ENCODE measurements at places on chromosomes 5 and 9. TPM values are rescaled to one million over a fixed set of nuclear protein-coding genes. Genes with fewer than 3 reads are reported as not detected.

The IFNA21 gene
- total RNA-seq = not detected

The TMEM215 gene
- not detected for total RNA-seq

The MFAP3 gene
- total RNA-seq = 17.7 TPM

The GABRA1 gene
- total RNA-seq = not detected

The MEIKIN gene
- total RNA-seq = not detected

The INSL4 gene
- total RNA-seq = not detected

The DROSHA gene
- 84.1 TPM for total RNA-seq

The GTF3C5 gene
- total RNA-seq = 78.5 TPM

The ROPN1L gene
- 0.95 TPM for total RNA-seq

The ZNF474 gene
- total RNA-seq = not detected

The ECM2 gene
- total RNA-seq = not detected
